ENCODE measurements at places on chromosomes 2 and 18.

DNA sequence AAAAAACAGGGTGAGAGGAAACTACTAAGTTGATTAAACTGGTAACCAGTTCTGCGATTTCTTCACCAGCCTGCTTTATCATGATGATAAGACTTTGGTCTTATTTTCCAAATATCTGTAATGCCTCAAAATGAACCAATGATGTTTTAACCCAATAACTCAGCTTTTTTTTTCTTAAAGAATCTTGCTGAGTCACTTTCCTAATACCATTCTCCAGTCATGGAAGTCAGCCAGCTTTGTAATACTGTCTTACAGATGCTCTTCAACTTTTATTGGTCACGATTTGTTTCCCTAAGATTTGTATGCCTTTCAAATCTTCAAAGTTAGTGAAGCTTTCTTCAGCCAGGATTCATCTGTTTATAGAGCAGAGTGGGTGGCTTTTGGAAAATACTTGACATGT is 47.7 kb upstream of the SMIM21 start:
- peak; percentile 30 for DNase-seq

DNA sequence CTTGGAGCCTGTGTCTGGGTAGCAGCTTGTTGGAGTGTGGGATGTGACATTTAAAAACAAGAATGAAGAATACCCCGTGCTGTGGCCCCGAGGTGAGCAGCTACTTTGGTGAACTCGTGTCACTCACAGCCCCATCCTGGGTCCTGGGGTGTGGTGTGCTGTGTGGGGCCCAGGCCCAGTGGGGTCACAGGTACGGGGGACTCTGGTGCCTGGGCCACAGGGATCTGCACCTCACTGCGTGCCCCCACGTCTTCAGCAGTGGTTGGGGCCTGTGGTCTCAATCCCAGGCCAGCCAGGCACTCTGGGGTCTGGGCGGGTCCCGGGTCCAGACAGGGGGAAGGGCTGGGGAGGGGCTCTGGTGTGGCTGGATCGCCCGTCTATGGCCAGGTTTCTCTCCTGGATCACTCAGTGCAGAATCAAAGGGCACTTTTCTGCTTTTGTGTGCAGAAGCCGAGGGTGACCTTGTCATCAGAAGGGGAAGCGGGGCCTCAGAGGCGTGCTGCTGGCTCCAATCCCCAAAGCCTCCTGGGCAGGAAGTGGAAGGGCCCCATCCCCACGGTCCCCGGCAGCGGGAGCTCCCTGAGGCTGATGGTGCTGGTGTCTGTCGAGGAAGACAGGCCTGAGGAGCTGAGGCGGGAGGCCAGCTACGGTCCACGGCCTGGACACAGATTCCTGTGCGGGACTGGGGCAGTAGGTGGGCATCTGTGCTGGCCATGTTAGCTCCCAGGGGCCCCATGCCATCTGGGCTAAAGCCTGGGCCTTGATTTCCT is 1.4 kb downstream of the GPR35 start:
- DNase-seq = no peak

DNA sequence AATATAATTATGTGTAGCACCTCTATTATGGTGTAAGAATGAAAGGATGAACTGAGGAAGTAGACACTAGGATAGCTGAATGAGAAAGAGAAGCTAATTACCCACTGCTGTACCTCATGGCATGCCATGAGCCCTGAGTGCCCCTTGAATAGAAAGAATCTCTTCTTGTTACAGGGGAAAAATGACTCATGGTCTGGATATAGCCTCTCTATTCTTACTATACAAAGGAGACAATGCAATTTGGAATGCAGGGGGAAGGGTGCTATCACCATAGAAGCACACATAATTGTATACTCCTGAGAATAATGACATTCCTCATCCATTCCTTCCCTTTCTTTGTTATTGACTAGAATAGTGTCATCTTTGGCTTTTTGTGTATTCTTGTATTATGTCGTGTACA is 385.2 kb downstream of the CDH7 start:
- DNase-seq = no peak

GRCh38 chr2:232748038-232748437 is 28.3 kb downstream of the KCNJ13 start:
- no peak for DNase-seq

DNA sequence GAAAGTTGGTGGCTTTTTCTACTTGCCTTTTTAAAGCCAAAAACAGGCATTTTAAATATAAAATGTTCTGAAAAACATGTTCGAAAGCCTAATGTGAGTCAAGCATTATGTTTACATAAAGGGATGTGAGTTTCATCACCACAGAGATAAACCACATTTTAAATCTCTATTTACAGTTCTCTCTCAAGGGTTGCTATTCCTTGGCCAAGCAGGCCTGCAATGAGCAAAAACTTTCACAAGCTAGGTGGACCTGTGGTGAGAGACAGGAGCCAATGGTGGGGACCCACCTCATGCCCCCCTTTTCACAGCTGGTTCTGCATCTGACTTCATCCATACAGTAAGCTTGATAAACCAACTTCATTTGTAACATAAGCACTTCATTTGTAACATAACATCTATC is 65.1 kb downstream of the CUL3 start:
- no peak for DNase-seq

DNA sequence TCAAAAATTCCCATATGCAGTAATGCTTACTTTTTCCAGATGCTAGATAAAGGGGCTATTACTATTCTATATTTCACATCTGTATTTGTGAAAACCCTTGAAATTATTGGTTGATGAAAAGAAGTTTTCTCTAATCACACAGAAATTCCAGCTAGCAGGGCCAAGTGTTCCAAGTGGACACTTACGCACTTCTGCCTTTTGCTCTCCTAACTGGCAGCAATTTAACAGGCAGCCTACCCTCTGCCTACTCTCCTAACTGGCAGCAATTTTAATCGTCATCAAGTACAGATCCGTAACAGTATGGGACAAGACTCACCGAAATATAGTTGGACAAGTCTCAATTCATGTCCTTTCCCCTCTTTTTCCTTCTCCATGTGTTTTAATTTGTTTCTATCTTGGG is 12.0 kb downstream of the LRRC30 start:
- DNase-seq = no peak

DNA sequence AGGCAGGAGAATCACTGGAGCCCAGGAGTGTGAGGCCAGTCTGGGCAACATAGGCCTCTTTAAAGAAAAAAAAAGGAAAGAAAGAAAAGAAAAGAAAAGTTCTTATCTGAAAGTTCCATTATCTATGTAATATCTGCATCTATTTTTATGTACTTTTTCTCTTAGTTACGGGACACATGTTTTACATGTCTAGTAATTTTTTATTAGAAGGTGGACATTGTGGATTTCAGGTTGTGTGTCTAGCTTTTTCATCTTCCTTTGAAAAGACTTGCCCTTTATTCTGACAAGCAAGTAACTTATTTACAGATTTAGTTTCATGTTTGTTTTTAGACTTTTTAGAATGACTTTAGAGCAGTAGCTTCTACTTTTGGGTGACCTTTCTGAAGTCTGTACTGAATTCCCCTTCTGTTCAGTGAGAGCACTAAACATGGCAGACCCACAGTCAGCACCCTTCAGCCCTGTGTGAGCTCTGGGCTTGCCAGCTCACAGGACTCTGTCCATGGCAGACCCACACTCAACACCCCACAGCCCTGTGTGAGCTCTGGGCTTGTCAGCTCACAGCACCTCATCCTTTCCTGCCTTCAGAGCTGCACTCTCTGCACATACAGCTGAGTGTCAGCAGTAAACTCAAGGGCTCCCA is 17.5 kb downstream of the TRAPPC12 start:
- DNase-seq = no peak

- DNase-seq = peak; percentile 6
Measured at GRCh38 chr2:64203858-64204632, 59.8 kb upstream of the PELI1 start.

DNA sequence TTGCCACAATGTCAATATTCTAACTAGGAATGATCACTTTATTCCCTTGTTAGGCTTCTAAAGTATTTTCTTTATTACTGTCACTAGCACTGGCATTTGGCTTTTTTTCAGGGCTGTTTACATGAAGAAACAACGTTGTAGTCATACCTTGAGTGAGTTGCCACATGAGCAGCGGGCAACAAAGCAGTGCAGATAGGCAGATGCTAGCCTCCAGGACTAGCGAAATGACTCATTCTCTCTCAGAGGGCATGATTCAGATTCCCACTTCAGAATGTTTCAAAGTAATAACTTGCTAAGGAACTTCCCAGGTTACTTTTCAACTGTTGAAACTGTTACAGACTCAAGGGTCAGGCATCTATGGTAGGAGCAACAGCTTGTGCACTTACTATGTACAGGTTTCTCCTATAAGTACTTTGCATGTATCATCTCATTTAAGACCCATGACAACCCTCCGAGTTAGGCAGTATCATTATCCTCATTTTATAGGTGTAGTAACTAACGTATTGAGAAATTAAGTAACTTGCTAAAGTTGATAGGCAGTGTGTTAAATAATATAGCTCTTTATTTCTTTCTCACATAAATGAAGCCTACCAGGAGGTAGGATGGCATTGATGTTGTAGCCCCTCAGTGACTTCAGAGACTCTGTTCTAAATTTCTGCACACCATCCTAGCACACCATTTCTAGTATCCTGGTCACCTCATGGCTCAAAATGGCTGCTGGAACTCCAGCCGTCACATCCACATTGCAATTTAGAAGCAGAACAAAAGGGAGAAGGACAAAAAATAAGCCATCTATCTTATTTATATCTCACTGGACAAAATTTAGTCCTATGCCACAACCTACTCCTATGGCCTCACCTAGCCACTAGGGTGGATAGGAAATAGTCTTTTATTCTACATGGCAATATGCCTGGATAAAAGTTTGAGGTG is 83.3 kb downstream of the ICOS start:
- peak; percentile 2 for DNase-seq

DNA sequence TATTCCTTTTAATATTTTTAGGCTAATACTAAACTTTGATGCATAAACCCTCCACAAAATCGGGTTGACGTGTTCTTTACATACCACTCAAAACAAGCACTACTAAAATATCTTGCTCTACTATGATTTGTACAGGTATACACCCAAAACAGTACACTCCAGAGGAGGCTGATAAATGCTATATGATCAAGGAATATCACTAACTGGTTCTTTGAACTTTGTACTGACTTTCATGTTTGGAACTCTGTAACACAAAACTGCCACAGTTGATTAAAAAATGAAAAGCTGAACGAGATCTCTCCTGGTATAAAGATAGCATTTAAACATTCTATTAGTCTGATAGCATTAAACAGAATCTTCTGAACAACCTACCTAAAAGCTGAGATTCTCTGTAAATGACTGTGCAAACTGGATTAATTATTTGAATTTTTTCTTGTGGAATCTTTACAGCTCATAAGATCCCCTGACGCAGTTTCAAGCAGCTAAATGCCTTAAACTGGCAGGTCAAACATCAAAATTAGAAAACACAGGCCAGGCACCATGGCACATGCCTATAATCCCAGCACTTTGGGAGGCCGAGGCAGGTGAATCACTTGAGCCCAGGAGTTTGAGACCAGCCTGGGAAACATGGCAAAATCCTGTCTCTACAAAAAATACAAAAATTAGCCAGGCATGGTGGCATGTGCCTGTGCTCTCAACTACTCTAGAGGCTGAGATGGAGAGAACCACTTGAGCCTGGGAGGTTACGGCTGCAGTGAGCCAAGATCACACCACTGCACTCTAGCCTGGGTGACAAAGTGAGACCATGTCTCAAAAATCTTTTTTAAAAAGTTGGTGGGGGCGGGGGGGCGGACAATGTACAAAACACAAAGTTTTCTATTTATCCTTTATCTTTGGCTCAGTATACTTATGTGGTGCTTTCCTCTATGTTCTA is 150.6 kb downstream of the EXOC6B start:
- DNase-seq = no peak

DNA sequence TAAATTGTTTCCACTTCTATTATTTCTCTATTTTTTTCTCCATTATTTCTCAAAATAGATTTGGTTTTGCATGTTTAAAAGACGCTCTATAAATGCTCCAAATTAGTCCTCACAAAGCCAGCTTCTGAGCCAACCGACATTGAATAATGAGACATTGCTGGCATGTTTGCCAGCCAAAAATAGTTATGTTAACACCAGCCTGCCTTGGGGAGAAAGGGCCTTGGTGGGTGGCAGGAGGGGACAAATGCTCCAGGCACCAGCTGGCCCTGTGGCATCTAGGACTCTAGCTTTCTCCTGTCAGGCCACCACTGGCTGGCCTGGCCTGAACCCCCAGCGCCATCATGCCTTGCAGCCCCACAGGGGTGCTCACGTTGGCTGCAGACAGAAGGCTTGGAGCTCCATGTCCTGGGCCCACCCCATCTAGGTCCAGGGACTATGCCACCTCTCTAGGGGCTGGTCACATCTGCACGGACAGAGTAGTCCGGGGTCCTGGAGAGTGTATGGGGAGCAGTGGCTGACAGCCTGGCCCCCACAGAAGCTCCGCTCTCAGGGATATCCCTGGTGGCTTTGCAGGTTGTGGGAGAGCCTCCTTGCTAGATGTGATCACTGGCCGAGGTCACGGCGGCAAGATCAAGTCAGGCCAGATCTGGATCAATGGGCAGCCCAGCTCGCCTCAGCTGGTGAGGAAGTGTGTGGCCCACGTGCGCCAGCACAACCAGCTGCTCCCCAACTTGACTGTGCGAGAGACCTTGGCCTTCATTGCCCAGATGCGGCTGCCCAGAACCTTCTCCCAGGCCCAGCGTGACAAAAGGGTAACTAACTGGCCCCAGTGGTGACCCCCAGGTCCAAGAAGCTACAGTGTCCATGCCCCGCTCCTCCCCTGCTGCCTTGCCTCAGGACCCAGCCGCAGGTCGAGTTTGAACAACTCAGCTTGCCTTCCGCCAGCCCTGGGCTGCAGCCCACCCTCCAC is 12.5 kb downstream of the ABCG8 start:
- DNase-seq = no peak

DNA sequence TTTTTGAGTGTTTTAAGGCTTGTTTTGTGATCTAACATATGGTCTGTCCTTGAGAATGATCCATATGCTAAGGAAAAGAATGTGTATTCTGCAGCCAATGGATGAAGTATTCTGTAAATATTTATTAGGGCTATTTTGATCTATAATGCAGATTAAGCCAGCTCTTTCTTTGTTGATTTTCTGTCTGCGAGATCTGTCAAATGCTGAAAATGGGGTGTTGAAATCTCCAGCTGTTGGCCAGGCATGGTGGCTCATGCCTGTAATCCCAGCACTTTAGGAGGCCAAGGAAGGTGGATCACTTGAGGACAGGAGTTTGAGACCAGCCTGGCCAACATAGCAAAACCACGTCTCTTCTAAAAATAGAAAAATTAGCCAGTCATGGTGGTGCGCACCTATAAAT is 132.7 kb downstream of the DIS3L2 start:
- no peak for DNase-seq

DNA sequence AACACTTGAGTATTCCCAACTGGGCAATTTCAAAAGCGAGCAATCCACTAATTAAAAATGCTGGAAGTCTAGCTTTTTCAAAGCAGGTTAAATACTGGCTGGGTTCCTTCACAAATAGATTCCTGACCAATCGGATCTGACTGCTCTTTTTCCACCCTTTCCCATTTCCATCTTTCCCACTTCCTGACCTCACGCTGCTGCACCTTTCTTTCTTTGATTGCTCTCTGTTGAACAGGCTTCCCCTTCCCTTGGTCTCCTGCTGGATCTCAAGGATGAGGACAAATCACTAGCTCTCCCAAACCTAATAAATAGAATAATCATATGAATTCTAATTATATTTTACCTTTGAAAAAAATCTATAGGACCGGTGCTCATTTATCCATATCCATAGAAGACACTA is 121.2 kb downstream of the TCF4 start:
- DNase-seq = no peak

- DNase-seq = no peak
Measured at GRCh38 chr2:80506563-80506962, 202.0 kb upstream of the LRRTM1 start.
